LoVo (cell line): ENCODE measurements at places on chromosomes 11 and 22.
A peak's percentile ranks its signal among the peaks of the same experiment; 100 is the strongest.

GRCh38 chr22:23118647-23119493 lies 22.9 kb downstream of the RSPH14 start:
- DNase-seq, result no peak

- no peak for DNase-seq
These were observed 87.3 kb downstream of the PACS1 start for GRCh38 chr11:66157182-66157864.

DNA sequence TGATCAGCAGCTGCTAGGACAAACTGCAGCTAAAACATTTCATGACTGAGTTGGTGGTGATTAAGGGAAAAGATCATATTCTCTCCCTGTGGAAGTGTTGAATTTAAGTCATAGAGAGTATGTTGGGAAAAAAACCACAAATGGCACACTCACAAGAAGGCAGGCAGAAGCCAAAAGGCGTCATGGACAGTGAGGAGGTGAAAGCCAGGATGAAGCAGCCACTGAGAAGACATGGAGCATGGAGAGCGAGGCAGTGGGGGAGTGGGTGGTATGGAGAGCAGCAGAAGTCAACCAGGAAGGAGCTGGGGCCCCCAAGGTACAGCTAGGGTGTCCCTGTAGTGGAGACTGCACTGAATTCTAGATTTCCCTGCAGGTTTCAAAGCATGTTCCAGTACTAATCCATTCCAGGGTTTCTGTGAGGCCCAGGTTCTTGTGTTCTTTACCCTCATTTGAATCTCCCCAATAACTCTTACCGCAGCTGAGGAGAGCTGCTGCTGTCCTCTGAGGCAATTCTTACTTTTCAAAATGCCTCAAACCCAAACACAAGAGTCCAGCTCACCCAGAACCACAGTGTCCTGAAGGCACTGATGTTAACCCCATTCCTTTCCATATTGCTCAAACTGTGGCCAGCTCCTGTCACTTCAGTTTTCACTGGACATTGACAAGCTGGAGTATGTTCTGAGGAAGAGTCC lies 191.8 kb upstream of the E2F8 start:
- DNase-seq, result no peak

DNA sequence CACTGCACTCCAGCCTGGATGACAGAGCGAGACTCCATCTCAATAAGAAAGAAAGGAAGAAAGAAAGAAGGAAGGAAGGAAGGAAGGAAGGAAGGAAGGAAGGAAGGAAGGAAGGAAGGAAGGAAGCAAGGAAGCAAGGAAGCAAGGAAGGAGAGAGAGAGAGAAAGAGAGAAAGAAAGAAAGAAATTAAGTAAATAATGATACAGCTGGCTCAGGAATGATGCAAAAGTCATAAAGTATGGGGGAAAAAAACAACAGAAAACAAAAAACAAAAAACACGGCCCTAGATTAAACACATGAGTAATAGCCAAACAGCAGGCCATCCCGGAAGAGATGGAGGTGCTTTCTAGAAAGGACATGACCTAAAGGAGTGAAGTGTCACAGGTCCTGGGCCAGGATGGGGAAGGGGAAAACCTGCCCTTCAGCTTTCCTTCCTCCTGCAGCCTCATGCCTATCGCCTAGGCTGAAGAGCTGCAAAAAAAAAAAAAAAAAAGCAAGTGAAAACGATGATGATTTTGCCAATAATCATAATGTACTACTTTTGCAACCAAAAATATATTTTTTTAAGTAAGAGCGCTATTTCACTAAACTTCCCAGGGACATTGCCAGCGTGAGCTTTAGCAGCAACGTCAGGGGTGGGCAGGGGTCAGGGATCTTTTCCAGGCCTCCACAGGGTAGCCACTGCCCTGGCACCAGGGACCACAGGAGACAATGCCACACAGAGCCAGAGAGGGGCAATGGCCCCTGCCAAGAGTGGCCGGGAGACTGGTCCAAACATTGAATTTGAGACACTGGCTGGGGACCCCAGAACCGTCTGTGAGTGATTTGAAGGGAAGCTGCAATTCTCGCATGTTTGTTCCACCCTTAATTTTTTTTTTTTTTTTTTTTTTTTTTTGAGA lies 28.2 kb upstream of the TMPRSS4 start:
- DNase-seq, result no peak

- DNase-seq, result no peak
These were observed 194.9 kb downstream of the SWAP70 start for GRCh38 chr11:9858822-9859221.

GRCh38 chr11:71248656-71249055 lies 3.7 kb downstream of the SHANK2 start:
- no peak for DNase-seq

DNA sequence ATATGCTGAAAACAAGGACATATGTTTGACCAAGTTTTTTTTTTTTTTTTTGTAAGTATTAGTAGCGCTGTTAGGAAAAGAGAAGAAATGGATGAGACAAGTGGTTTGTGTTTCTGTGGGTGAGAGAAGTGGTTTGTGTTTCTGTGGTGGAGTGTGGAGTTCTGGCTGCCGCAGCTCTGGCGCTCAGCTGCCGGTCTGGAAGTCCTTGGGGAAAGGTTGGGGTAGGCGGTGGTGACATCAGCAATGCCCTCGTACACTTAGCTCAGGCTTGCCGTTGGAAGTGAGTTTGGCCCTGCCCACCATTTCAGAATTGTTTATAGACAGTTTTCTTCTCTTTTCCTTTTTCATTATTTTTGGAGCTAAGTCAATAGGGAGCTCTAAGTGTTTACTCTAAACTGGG lies 116.6 kb downstream of the TBC1D22A start:
- DNase-seq, result no peak

DNA sequence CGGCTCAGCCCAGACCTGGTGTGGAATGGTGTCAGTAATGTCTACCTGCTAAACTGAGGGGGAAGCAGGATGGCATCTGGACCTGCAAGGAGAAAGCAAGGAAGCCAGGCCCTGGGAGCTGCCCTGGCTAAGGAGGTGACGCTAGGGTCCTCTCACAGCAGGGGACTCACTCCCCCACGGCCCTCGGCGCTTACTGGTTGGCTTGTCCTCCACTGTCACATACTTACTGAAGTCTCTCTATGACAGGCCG lies 48.9 kb downstream of the TPBGL start:
- no peak for DNase-seq

GRCh38 chr11:109405671-109406070 lies 16.3 kb upstream of the C11orf87 start:
- no peak for DNase-seq

DNA sequence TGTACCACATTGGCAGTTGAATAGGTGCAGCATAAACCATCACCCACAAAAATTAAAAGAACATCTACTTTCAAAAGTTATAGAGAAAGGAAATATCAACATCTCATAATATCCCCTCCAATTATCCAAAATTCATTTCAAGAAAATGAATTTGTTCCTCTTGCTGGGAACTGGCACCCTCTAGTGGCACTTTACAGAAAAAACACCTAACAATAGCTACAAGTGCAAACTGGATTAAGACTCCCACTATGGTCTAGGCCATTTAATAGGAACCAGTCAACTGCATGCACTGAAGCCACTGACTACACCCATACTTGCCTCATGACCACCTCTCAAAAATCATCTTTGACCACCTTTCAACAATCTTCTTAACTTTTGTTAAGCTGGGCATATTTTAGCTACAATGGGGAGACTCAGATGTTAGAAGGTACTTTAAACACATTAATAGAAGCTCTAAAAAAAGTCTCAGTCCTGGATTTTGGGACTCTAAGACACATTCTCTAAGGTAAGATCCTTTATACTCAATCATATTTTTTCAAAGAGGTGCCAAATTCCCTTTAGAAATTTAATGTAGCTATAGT lies 17.3 kb downstream of the TRAF6 start:
- DNase-seq, result peak; percentile 58

DNA sequence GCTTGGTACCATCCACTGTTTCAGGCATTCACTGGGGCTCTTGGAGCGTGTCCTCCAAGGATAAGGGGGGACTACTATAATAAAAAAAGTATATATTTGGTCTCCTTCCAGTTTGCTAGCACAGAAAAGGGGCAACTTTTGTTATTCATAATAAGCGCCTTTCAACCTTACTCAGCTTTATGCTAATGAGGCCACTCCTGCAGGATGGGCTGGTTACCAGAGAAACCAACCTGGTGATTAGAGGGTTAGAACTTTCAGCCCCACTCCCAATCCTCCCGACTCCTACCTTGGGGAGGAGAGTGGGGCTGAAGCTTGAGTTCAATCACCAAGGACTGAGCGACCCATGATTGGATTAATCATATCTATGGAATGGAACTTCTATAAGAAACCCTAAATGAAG lies 31.8 kb downstream of the PPFIBP2 start:
- no peak for DNase-seq

DNA sequence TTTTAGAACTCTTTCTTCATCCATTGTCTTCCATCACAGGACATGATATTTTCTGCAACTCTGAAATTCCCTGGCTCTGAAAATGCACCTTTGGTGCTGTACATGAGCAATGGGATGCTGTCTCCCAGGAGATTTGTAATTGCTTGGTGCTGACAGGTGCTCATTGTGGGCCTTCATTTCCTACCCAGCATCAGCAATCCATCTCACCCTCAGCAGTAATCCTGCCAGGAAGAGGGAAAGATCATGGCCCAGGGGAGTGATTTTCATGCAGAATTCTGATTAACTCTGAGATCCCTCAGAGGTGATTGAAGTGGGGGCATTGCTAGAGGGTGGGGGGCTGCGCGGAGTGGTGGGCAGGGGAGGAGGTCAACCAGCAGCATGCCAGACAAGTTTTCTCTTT lies 651.7 kb downstream of the NELL1 start:
- no peak for DNase-seq

- no peak for DNase-seq
These were observed 30.8 kb upstream of the WNT11 start for GRCh38 chr11:76237000-76237649.

DNA sequence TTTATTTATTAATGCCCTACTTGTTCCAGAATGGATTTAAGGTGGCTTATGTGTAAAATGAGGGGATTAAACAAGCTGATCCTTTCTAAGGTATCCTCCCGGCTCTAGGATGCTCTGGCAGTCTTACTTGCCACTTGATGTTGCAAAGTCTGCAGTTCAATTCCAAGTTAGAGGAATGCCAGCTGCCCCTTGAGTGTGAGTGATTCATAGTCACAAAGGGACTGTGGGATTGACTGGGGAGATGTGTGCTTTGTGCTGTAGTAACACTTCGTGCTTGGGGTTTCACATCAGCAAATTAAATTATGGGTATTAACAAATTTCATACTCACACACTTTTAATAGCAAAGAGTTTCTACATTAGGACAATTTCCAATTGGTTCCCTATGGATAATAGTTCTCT lies 550.8 kb upstream of the CADM1 start:
- no peak for DNase-seq

DNA sequence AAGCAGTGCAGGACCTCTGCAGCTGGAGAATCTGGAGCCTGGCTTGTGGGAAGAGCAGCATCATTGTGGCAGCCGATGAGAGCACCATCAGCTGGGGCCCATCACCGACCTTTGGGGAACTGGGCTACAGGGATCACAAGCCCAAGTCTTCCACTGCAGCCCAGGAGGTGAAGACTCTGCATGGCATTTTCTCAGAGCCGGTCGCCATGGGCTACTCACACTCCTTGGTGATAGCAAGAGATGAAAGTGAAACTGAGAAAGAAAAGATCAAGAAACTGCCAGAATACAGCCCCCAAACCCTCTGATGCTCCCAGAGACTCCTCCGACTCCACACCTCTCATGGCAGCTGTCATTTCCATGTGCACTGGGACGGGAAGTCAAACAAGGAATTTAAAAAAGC lies 35.6 kb downstream of the ASRGL1 start:
- no peak for DNase-seq

DNA sequence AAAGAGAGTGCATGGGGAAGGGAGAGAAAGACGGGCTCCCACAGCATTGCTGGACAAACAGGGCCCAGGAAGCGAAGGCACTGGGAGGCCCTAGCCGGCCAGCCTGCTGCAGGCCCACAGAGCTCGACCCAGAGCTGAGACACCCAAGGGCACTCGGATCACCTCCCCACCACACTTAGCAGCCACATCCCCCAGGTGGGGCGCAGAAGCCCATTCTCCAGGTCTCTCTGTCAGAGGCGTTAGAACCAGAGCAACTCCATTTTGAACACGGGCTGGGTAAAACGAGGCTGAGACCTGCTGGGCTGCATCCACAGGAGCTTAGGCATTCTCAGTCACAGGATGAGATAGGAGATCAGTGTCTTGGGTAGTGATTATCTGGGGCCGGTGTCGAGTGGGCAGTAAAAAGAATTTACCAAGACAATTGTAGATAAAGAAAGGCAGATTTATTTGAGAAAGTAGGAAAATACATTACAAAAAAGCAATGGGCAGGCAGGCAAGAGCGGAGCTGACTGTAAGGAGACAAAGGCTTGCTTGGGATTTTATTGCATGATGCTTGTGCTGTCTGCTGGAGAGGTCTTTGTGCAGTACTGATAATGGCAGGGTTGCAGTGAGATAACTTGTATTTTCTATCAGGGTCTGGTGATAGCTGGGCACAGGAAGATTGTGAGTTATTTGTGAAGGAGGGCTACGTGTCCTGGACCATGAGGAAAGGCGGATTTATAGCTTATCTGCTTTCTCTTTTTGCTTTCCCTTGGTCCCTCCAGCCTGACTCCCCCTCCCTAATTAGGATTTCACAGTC lies 13.4 kb upstream of the CAPN5 start:
- DNase-seq, result no peak

- DNase-seq, result no peak
These were observed 241.5 kb downstream of the DDX10 start for GRCh38 chr11:108906329-108906728.

DNA sequence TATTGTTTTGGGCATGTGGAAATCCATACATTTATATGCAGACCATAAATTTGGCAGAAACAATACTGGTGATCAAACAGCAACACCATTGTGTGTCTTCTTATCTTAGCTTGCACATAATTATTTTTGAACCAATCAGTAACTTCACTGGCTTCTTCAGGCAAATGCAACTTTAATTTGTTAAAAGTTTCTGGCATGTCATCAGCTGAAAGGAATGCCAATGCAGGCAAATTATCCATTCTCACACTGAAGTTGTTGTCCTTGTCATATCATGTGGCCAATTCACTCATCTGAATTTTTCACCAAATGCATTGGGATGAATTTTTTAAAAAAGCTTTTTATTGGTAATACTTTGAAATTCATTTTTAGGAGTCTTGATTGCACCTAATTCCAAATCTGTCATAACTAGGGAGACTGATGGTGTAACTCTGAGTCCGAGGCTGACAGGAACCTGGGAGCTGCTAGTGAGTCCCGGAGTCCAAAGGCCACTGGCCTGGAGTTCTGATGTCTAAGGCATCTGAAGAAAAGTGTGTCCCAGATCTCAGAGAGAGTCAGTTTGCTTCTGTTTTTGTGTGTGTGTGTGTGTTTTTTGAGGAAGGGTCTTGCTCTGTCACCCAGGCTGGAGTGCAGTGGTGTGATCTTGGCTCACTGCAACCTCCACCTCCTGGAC lies 17.4 kb upstream of the OR10V1 start:
- DNase-seq, result no peak

- no peak for DNase-seq
These were observed 61.8 kb upstream of the FAR1 start for GRCh38 chr11:13606701-13607100.

- DNase-seq, result no peak
These were observed 56.7 kb downstream of the TIMP3 start for GRCh38 chr22:32858121-32858703.

- no peak for DNase-seq
These were observed 9.7 kb downstream of the SMARCB1 start for GRCh38 chr22:23796461-23796860.

- peak; percentile 59 for DNase-seq
These were observed 84.1 kb downstream of the NXPE2 start for GRCh38 chr11:114762408-114762807.
